ENCODE measurements at places on chromosomes 5 and 9. TPM values are rescaled to one million over a fixed set of nuclear protein-coding genes. Genes with fewer than 3 reads are reported as not detected.
A peak's percentile ranks its signal among the peaks of the same experiment; 100 is the strongest.

GRCh38 chr5:67409126-67409777 lies 212.7 kb upstream of the CD180 start:
- no peak for DNase-seq
- H3K27ac ChIP-seq, result no peak overlapping the region
- peaks cover 2% of the 10 kb centered on the region for H3K4me1 ChIP-seq
- no peaks in the 10 kb centered on the region for H3K27me3 ChIP-seq

DNA sequence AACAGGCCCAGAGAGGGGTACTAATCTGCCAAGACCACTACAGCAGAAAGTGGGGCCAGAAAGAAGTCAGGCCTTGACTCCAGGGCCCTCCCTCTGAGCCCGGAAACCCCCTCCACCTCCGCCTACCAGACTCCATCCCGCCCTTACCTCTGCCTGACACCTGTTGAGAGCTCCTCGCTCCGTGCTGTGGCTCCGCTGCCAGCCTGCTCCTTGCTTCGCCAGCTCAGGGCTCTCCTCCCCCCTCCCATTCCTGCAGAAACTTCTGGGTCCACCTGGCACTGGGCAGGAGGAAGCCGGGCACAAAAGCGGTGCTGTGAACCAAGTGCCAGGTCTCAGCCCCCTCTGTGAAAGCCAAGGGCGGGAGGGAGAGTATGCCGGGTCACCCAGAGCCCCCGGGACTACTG lies 6.4 kb upstream of the ST6GALNAC6 start:
- no peak for DNase-seq
- no peak overlapping the region for H3K4me3 ChIP-seq
- H3K4me1 ChIP-seq, result peaks cover 28% of the 10 kb centered on the region
- peaks cover 7% of the 10 kb centered on the region for H3K36me3 ChIP-seq
- H3K27me3 ChIP-seq, result no peaks in the 10 kb centered on the region

GRCh38 chr5:39775086-39775796 lies 350.5 kb upstream of the DAB2 start:
- no peak overlapping the region for H3K27ac ChIP-seq
- no peaks in the 10 kb centered on the region for H3K36me3 ChIP-seq
- H3K4me3 ChIP-seq, result no peak overlapping the region
- H3K4me1 ChIP-seq, result peaks cover 9% of the 10 kb centered on the region

DNA sequence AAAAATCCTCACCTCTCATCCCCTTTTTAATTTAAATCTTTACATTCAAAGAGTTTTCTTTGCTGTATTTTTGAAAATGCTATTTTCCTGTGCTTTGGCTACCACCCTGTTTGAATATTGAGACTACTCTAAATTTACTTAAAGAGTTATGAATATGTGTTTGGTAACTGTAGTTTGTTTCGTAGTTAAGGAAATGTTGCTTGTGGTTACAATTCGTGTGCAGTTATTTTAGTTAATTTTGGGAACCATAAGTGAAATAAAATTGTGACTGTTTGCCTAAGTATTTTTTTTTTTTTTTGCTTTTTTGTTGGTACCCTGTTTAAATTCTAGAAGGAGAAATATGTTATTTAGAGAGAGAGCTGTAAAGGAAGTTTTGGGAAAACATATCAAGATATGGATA lies 78.7 kb downstream of the XRCC4 start:
- no peaks in the 10 kb centered on the region for H3K36me3 ChIP-seq
- H3K4me3 ChIP-seq, result no peak overlapping the region
- H3K27ac ChIP-seq, result no peak overlapping the region
- no peaks in the 10 kb centered on the region for H3K4me1 ChIP-seq
- no peaks in the 10 kb centered on the region for H3K27me3 ChIP-seq
- no peak for DNase-seq

DNA sequence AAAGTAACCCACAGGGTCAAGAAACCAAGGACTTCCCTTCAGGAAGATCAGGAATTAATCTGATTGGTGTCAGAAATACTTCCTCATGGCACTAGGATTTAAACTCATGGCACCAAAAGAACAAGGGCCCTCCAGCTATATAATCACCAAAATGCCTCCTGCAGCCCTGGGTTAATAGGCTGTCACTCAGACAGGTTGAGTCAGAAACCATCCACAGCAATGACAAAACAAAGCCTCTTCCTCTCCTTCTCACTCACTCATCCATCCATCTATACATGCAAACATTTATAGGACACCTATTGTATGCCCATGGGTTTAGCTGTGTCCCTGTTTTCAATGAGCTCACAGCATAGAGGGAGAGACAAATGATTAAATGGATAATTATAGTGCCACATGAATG lies 62.5 kb upstream of the SPOCK1 start:
- peak; percentile 47 for DNase-seq
- H3K36me3 ChIP-seq, result no peaks in the 10 kb centered on the region
- no peaks in the 10 kb centered on the region for H3K27me3 ChIP-seq
- no peak overlapping the region for H3K4me3 ChIP-seq

DNA sequence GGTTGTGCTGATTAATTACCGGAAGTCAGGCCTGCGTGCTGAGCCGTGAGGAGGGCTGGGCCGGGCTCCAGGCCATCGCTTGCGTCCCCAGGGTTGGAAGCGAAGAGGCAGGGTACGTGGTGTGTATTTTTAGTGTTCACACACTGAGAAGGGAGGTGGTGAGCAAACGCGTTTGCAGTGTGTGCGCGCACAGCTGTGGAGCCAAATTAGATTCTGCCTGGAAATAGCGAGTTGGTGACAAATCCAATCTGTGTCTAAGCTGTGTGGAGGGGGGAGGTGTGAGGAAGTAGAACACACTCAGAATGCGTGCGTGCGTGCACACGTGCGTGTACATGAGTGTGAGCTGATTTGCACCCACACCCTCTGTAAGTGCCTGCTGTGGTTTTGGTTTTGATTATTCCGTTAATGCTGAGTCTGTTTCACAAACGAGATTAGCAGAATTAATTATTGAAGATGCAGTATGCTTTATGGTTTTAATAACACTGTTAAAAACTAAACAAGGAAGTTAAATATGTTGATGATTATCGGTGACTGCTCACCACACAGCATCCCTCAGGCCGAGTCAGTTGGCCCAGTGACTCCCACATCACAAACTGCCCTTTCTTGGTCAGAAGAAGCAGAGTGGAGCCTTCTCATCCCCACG lies 111.8 kb upstream of the FCN2 start:
- no peaks in the 10 kb centered on the region for H3K27me3 ChIP-seq
- peaks cover 48% of the 10 kb centered on the region for H3K36me3 ChIP-seq
- no peak for DNase-seq
- no peak overlapping the region for H3K4me3 ChIP-seq
- peak overlapping the region; percentile 23 for H3K27ac ChIP-seq
- no peaks in the 10 kb centered on the region for H3K4me1 ChIP-seq

DNA sequence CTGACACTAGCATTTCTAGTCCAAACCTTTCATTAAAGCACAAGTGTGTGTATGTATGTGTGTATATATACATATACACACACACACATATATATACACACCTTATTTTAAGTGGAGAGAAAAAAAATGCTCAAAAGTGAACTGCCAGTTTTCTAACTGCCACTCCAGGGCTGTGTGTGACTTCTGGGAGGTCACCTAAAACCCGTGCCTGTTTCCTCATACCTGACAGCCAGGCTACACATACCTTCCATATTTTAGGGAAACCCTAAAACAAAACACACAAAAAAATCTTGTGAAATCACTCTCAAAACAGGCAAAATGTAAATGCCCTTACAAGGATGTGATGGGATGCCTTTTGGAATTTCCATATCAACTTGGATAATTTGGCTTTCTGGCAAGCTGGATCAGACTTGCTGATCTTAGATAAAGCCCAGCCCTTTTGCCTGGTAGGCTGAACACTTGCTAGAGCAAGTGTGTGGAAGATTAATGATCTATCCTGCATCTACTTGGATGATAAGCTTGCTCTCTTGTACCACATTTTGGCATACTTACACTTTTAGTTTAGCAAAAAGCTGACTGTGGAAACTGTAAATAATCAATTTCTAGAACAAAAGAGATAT lies 127.8 kb downstream of the GNAQ start:
- no peak overlapping the region for H3K4me3 ChIP-seq
- no peaks in the 10 kb centered on the region for H3K27me3 ChIP-seq
- no peaks in the 10 kb centered on the region for H3K36me3 ChIP-seq
- no peak overlapping the region for H3K27ac ChIP-seq
- DNase-seq, result peak; percentile 85
- H3K4me1 ChIP-seq, result peaks cover 6% of the 10 kb centered on the region

DNA sequence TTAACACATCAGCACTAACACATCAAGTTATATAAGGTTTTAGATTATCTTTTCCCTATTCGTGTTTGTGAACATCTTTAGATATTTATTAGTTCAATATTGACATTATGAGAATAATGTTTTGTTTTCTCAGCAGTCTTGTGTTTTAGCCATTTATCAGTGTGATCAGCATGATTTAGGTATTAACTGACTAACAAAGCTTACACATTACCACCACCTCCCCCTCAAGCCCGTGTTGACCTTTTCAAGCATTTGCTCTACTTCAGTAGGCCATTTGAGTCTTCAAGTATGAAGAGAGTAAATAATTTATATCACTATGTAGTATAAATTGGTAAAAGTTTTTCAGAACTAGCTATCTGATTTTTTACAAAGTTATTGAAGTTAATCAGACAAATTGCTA lies 6.9 kb downstream of the PBX3 start:
- no peaks in the 10 kb centered on the region for H3K27me3 ChIP-seq
- H3K36me3 ChIP-seq, result peaks cover 1% of the 10 kb centered on the region

DNA sequence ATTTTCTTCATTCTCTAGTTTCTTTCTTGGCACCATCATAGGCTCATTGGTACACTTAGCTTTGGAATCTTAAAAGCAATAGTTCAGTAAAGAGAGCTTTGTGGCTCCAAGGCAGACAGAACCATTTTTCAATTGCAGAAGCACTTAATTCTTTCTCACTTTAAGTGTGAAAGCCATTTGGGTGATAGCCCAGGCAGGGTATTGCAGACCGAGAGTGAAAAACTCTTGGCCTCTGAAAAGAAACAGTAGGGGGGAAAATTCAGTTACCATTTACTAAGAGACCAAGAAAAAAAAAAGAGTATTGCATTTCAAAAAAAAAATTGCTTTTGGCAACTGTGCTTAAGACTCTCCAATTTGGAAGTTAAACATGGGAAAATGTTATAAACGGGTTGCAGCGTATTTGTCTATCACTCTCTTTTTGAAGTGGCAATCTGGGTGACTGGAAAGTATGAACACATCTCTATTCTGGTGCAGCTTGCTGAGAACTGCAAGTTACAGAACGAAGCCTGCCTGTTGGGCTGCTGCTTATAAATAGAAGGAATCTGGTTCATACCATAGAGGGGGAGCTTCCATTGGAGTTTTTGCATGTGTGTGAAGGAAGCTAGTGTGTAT lies 170.5 kb downstream of the TLE4 start:
- DNase-seq, result peak; percentile 5
- H3K27me3 ChIP-seq, result no peaks in the 10 kb centered on the region
- H3K4me3 ChIP-seq, result no peak overlapping the region
- no peaks in the 10 kb centered on the region for H3K4me1 ChIP-seq
- no peaks in the 10 kb centered on the region for H3K36me3 ChIP-seq

DNA sequence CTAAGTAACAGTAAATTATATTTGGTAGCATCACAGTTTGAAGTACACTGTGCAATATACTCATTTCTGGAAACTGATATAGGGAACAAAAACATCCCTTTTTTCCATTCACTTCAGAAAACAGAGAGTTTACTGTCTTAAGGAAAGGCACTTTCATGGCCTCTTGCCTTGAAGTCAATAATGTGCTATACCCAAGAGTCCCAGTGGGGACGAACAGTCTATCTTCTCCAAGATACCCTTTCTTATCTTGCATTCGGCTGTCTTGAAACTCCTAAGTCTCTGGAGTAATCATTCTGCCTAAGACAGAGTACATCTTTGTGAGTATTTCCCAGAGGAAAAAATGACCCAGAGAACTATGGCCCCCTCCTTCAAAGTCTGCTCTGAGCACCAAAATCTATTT lies 107.1 kb downstream of the SLC1A3 start:
- no peaks in the 10 kb centered on the region for H3K4me1 ChIP-seq
- H3K27ac ChIP-seq, result no peak overlapping the region
- H3K36me3 ChIP-seq, result no peaks in the 10 kb centered on the region
- H3K27me3 ChIP-seq, result peaks cover 7% of the 10 kb centered on the region
- no peak for DNase-seq

- H3K4me1 ChIP-seq, result peaks cover 5% of the 10 kb centered on the region
- H3K27ac ChIP-seq, result no peak overlapping the region
- DNase-seq, result no peak
- no peaks in the 10 kb centered on the region for H3K36me3 ChIP-seq
- no peak overlapping the region for H3K4me3 ChIP-seq
Observed at GRCh38 chr5:53173083-53173482, 63.5 kb upstream of the MOCS2 start.

- DNase-seq, result no peak
- no peak overlapping the region for H3K4me3 ChIP-seq
- peaks cover 2% of the 10 kb centered on the region for H3K36me3 ChIP-seq
- H3K27me3 ChIP-seq, result no peaks in the 10 kb centered on the region
- H3K4me1 ChIP-seq, result no peaks in the 10 kb centered on the region
Observed at GRCh38 chr9:97647996-97648395, 14.4 kb downstream of the NCBP1 start.

GRCh38 chr5:150245111-150245789 lies 44.3 kb downstream of the CAMK2A start:
- peaks cover 14% of the 10 kb centered on the region for H3K4me1 ChIP-seq
- H3K36me3 ChIP-seq, result no peaks in the 10 kb centered on the region
- no peaks in the 10 kb centered on the region for H3K27me3 ChIP-seq
- H3K27ac ChIP-seq, result peak overlapping the region; percentile 8
- H3K4me3 ChIP-seq, result no peak overlapping the region
- no peak for DNase-seq

- no peak overlapping the region for H3K27ac ChIP-seq
- H3K27me3 ChIP-seq, result no peaks in the 10 kb centered on the region
- H3K4me3 ChIP-seq, result no peak overlapping the region
- H3K4me1 ChIP-seq, result no peaks in the 10 kb centered on the region
Observed at GRCh38 chr9:83423815-83424707, 114.1 kb downstream of the FRMD3 start.

GRCh38 chr5:42894057-42894456 lies 82.4 kb upstream of the SELENOP start:
- H3K27ac ChIP-seq, result no peak overlapping the region
- no peaks in the 10 kb centered on the region for H3K4me1 ChIP-seq
- H3K4me3 ChIP-seq, result no peak overlapping the region
- H3K27me3 ChIP-seq, result no peaks in the 10 kb centered on the region
- no peaks in the 10 kb centered on the region for H3K36me3 ChIP-seq
- no peak for DNase-seq

The OTULIN gene
- total RNA-seq, result 13.9 TPM

The HARS1 gene
- 51.9 TPM for total RNA-seq

The PCDHB3 gene
- total RNA-seq, result 0.77 TPM

The SHISAL2B gene
- total RNA-seq, result not detected

The PCDHA5 gene
- total RNA-seq, result not detected

The ADRA1B gene
- 0.26 TPM for total RNA-seq

The FOXD4 gene
- 0.26 TPM for total RNA-seq

The OSTF1 gene
- total RNA-seq, result 49.9 TPM

Measured in fibroblast of lung (primary cell).